ENCODE measurements at places on chromosomes 12 and 14.

DNA sequence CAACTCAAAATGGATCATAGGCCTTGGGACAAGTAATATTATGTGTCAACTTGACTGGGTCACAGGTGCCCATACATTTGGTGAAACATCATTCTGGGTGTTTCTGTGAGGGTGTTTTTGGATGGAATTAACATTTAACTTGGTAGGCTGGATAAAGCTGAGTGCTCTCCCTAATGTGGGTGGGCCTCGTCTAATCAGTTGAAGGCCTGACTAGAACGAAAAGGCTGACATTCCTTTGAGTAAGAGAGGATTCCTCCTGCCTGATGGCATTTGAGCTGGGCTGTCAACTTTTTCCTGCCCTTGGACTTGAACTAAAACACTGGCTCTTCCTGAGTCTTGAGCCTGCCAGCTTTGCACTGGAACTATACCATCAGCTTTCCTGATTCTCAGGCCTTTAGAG, 93.4 kb upstream of the ESRRB start:
- DNase-seq = no peak

GRCh38 chr14:92706386-92706785, 42.0 kb downstream of the LGMN start:
- no peak for DNase-seq

DNA sequence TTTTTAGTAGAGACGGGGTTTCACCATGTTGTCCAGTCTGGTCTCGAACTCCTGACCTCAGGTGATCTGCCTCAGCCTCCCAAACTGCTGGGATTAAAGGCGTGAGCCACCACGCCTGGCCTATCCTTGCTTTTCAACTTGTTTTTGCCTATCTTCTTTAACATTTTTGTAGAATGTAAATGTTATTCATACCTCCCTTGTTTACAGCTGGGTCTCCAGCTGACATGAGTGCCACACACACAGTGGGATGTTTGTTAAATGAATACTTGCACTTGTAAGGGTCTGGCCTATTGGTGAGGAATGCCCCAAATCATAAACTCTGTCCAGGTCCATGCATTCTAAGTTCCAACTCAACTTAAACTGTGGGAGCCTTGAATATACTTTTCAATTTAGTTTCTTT, 176.3 kb downstream of the ANO4 start:
- DNase-seq = no peak

DNA sequence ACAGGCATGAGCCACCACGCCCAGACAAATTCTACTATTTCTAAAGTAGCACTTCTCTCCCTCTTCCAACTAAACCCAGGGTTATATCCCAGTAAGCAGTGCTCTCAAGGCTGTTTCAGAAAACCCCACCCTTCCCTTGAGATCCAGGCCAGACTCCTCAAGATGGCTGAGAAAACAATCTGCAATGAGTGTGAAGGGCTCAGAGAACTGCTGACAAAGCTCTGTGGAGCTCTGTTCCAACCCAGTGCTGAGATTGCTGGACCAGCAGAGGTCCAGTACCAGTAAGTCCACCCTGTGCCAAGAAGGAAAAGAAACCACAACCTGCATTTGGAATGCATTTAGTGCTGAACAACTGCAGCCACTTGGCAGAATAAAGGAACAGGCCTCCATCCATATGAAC, 3.7 kb upstream of the IFFO1 start:
- DNase-seq = no peak

GRCh38 chr12:11674894-11675390, 25.5 kb downstream of the ETV6 start:
- no peak for DNase-seq

DNA sequence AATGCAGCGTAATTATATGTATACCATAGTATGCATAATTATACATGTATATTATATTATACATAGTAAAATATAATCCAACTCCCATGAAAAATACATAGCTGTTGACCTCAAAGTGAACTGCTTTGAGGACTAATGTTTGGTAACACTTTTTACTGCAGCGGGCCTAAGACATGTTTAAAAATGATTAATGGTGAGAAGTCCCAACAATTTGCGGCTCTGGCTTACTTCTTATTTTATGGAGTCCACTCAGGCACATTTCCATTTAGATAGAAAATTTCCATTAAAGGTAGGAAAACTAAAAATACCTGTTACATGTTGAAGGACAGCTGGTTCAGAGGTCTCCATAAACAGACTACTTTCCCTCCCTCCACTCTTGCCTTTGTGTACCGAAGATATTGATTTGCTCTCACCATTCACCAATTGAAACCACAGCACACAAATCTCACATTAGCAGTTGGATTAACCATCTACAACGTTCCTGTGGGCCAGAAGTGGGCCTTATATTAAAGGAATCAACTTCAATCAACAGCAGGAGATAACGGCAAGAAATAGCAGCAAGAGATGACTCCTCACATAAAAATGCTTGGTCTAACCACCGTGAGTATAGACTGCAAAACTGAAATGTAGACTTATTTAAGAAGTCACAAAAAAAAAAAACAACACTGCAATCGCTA, 14.1 kb upstream of the NT5DC3 start:
- no peak for DNase-seq

DNA sequence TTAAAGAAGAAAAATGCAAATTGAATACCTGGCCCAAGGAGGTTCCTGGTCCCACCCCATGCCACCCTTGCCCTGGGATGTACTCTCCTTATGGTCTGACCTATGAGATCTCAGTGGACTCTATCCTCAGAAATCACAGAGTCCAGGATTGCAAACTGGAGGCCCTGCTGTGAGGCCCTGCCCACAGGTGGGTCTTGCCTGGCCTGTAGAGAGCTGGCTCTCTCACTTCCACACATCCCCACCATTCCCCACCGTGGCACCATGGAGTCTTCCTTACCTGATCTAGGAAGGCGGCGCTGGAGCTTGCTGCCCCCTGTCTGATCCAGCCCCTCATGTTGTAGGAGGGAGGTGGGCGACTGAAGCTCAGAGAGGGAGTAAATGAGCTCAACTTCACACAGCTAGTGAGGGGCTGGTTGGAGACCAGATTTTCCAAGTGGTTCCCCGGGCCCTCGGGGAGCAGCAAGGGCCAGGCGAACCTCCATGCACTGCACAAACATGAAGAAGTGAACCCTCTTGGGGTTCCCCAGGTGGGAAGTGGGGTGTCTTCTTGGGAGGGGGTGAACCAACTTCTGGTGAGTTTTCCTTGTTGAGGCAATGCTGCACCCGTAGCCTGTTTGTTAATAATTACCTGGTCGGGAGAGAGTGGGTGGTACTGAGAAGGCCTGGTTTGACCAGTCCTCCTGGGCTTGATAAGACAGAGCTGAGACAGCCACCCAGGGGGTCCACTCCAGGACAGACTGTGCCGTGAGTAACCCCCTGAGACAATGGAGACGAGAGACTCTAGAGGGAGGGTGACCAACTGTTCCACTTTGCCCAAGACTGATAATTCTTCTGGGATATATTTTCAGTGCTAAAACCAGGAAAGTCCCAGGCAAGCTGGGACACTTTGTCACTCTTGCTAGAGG, at the start of gene SERPINA4:
Gene SERPINA4, plus strand, starts transcription at position 692 of the 905 bp plus-strand sequence. CDS start 2,041 bp downstream, outside the sequence.
- DNase-seq = no peak

DNA sequence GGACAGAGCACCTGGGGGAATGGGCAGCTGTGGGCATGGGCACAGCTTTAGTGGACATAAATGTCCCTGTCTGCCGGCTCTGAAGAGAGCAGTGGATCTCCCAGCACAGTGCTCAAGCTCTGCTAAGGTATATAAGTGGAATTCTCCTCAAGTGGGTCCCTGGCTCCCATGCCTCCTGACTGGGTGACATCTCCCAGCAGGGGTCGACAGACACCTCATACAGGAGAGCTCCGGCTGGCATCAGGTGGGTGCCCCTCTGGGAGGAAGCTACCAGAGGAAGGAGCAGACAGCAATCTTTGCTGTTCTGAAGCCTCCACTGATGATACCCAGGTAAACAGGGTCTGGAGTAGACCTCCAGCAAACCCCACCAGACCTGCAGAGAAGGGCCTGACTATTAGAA, 25.0 kb upstream of the NUAK1 start:
- DNase-seq = no peak

GRCh38 chr12:115035535-115036107, 351.6 kb upstream of the TBX3 start:
- no peak for DNase-seq

GRCh38 chr14:105499256-105500035, 8.4 kb downstream of the TEDC1 start:
- peak; percentile 35 for DNase-seq

DNA sequence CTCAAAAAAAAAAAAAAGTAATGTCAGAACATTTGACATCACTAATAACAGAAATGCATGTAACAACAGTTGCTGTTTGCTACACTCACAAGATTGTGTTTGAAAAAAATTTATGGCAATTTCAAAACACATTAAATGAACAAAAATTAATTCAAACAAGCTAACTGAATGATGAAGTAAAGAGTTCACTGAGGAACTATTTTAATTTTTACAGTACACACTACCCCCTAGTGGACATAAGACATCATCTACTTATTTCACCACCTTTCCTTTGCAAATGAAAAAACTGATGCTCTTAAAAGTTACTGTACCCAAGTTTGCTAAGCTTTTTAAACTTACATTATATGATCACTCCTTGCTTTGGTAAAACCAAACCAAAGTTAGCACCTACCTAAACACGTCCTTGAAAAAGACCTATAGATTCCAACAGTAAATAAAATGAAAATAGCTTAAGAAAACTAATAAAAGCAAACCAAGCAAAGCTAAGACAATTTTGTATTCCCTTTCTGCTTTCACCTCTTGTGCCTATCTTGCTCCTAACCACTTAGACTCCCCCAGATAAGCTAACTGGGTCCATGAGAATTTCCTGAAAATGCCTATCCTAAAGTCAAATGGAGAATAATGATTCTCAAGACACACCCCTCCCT, 22.2 kb downstream of the UBE2N start:
- peak; percentile 67 for DNase-seq

DNA sequence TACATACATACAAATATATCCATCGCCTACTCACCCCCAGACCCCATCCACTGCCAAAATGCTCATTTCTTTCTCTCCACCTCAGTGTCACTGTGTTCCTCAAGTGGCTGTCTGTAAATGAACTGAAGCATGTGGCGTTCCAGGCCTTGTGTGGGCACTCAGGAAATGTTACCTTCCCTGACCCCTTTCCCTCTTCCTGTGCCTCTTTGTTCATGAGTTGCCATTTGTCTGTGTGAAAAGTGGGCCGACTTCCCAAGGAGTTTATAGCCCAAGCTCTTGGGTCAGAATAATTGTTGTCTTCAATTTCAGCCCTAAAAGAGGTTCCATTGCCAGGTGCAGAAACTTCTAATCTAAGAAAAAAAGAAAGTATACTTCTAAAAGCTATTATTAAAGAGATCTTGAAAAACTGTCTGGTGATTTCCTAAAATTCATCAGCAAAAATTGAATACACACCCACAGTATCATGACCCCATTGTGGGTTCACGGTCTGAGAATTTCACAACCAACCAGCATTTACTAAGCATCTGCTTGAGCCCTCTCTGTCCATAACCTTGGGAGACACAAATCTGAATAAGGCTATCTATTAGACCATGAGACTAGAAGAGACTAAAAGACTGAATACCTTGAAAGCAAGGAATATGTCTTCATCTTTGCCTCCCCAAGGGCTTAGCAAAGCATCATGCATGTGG, 201.4 kb upstream of the EEA1 start:
- DNase-seq = no peak

- no peak for DNase-seq
Observed at GRCh38 chr14:92519246-92520101, 5.9 kb downstream of the RIN3 start.

- no peak for DNase-seq
Observed at GRCh38 chr14:96863327-96863985, 66.3 kb downstream of the VRK1 start.

- no peak for DNase-seq
Observed at GRCh38 chr12:109764123-109764522, 50.5 kb downstream of the FAM222A start.

DNA sequence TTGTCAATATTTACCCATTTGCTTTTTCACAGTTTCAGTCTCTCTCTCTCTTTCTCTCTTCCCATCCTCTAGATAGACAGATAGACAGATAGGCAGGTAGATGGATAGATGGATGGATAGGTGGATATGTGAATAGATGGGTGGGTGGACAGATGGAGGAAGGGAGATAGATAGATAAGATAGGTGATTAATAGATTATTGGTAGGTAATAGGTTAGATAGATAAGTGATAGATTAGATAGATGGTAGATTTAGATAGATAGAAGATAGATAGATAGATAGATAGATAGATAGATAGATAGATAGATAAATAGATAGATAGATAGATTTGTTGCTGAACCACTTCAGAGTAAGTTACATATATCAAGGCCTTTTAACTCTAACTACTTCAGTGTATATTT, 148.2 kb downstream of the SLC15A4 start:
- no peak for DNase-seq

DNA sequence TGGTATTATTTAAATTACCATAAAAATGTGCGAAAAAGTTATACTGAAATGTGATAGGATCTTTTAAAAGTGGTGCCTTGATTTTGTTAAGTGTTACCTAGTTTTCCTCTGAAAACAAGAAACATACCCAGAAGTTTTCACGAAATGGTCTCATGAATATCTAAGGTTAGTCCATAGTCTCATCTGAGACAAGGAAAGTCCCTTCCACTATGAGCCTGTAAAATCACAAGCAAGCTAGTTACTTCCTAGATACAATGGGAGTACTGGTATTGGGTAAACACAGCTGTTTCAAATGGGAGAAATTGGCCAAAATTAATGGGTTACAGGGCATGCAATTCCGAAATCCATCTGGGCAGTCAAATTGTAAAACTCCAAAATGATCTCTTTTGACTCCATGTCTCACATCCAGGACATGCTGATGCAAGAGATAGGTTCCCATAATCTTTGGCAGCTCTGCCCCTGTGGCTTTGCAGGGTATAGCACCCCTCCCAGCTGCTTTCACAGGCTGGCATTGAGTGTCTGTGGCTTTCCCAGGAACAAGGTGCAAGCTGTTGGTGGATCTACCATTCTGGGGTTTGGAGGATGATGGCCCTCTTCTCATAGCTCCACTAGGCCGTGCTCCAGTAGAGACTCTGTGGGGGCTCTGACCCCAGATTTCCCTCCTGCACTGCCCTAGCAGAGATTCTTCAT, 271.4 kb downstream of the NAV3 start:
- DNase-seq = no peak

GRCh38 chr14:51283402-51284085, 43.5 kb downstream of the TMX1 start:
- DNase-seq = peak; percentile 53

DNA sequence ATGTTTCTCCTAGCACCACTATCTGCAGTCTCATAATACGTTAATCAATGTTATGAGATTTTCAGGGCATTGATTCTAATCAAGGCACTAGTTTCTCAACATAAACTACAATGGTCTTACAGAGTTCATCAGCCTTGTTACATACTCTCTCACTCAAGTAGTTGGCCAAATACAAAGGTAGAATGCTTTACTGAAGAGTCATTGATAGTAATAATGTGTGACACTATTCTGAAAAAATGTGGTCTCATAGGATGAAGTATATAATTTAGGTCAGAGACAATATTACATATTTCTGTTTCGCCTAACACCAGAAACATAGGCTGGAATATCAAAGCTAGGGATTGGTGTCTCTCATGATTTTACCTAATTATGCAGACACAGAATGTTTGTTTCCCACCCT, 35.2 kb upstream of the MDGA2 start:
- DNase-seq = no peak
